ENCODE measurements at places on chromosomes 11 and 22.

- peak; percentile 10 for DNase-seq
These were observed 39.3 kb downstream of the EFCAB6 start for GRCh38 chr22:43772831-43773230.

- no peak for DNase-seq
These were observed 15.4 kb upstream of the MPPED1 start for GRCh38 chr22:43396321-43396933.

DNA sequence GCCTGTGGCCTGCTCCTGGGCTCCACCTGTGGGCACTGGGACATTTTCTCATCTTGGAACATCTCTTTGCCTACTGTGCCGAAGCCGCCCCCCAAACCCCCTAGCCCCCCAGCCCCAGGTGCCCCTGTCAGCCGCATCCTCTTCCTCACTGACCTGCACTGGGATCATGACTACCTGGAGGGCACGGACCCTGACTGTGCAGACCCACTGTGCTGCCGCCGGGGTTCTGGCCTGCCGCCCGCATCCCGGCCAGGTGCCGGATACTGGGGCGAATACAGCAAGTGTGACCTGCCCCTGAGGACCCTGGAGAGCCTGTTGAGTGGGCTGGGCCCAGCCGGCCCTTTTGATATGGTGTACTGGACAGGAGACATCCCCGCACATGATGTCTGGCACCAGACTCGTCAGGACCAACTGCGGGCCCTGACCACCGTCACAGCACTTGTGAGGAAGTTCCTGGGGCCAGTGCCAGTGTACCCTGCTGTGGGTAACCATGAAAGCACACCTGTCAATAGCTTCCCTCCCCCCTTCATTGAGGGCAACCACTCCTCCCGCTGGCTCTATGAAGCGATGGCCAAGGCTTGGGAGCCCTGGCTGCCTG, 1.4 kb downstream of the SMPD1 start:
- no peak for DNase-seq

DNA sequence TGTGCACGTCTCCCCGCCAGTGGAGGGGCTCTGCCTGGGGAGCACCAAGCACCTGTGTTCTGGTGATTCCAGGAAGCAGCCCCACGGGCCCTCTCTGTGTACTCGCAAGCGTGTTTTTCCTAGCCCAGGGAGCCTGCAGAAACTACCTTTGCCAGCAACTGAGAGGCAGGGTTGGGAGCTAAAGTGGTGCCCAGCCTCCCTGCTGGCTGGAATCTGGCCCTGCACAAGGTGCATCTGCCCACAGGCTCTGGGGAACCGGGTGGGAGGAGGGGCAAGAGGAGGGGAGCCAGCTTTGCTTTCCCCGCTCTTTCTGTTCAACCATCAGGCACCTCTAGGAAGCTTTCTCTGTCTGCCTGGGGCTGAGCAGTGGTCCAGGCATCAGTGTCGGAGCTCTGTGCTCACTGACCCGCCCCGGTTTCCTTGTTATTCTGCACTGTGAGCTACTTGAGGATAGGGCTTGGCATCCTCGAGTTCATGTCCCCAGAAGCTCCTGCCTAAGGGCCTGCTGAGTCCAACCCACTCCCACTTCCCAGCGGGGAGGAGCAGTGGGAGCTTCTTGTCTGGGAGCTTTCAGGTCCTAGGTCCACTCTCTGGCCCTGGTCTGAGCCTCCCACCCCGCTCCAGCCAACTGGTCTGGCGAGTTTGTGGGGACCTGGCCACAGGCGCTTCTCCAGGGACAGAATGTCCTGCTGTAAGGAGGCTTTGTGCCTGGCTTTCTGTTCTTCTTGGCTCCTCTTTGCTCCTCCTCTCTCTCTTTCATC, 14.9 kb downstream of the DAGLA start:
- DNase-seq = no peak

DNA sequence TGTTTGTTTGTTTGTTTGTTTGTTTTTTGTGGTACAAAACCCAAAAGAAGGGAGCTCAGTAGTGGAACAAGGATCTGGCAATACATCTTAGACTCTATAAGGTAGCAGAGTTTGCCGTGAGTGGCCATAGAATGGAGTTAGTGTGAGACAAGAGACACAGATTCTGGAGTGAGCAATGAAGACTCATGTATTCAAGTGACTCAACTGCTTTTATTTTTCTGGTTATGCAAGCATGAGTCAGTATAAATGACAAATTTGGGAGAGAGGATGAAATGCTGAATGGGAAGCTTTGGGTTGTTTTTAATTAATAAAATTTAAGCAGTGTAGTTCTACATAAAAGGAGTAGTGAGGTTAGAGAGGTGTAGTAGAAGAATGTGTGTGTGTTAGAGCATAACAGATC, 143.6 kb upstream of the ANO5 start:
- DNase-seq = peak; percentile 20

DNA sequence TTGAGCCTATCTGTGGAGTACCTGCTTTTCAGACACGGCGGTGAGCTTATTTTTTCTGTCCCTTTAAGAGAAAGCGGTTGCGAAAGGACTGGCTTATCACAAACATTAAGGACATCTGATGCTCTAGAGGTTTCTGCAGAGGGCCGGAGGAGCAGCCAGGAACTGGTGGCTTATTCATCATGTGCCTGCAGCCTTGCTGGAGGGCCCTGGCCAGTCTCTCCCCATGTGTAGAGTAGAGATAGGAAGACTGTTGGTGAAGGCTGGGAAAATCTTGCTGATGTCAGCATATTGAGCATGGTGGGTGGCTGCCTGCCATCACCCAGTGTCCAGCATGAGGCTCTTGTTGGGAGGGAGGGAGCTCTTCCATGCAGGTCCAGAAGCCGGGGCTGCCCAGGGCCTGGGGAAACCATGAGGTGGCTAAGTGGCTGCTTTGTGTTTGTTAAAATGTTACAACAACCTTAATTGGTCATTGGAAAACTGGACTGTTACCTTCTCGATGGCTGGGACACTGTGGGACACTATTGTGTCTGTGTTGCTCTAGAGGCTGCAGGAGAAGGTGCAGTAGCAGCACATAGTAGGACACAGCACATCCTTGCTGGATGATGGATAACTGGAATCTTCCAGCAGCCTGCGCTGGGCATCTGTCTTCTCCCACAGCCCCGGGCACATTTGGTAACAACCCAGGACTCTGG, 54.3 kb downstream of the TSPAN18 start:
- no peak for DNase-seq

DNA sequence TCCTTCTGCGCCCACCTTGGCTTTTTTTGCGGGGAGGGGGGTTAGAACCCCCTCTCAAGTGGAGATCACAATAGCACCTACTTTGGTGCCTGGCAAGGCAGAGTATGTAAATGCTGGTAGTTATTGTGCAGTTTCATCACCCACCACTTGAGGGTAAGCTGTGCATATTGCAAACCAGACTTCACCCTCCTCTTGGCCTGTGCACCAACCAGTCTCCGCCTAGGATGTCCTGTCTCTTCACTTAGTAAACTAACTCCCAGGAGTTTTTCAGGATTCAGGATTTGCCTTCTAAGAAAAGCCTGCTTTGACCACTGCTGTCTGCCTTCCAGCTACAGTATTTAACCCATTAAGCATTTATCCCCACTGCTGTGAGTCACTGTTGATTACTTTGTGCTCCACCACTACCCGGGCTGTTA, 2.0 kb upstream of the UBXN1 start:
- peak; percentile 81 for DNase-seq

DNA sequence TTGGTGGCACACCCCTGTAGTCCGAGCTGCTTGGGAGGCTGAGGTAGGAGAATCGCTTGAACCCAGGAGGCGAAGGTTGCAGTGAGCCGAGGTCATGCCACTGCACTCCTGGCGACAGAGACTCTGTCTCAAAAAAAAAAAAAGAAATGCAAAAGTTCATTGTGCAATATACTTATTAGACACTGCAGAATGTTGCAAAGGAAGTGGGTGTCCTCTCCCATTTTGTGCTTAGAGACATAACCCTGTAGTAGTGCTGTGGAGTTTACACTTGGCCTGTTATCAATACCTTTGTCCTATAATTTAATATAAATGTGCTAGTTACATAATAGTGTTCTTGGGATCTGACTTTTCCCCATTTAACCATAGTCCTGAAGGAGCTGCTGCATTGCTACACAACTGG, 9.4 kb downstream of the BCL2L13 start:
- DNase-seq = no peak

GRCh38 chr11:18524248-18524647, 2.5 kb downstream of the TSG101 start:
- DNase-seq = no peak

DNA sequence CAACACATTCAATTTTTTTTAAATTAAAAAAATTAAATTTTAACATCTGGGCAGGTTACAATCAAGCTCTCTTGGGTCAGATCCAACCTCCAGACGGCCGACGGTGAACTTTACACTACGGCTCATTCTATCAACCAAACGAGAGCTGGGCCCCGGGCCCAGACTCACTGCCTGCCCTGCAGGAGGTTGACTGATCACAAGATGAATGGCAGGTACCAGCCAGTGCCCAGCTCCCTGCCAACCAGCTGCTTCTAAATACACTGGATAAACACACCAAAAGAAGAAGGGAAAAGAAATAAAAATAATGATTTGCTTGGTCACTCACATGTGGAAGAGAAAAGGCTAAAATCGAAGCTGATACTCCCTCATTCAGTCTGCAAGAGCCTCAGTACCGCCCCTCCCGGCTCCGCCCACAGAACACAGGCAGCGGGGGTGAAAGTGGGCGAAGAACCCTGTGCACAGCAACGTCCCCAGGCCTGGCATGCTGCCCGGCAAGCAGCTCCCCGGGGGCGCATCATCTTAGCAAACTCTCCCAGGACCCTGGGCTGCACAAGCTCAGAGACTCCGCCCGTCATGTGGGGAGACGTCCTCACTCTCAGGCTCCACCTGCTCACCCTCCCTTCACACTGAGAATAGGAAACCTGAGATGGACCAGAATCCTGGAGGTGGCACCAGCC, 303.4 kb downstream of the SHANK2 start:
- DNase-seq = no peak

- no peak for DNase-seq
These were observed 64.4 kb upstream of the RRM1 start for GRCh38 chr11:4030197-4030596.

DNA sequence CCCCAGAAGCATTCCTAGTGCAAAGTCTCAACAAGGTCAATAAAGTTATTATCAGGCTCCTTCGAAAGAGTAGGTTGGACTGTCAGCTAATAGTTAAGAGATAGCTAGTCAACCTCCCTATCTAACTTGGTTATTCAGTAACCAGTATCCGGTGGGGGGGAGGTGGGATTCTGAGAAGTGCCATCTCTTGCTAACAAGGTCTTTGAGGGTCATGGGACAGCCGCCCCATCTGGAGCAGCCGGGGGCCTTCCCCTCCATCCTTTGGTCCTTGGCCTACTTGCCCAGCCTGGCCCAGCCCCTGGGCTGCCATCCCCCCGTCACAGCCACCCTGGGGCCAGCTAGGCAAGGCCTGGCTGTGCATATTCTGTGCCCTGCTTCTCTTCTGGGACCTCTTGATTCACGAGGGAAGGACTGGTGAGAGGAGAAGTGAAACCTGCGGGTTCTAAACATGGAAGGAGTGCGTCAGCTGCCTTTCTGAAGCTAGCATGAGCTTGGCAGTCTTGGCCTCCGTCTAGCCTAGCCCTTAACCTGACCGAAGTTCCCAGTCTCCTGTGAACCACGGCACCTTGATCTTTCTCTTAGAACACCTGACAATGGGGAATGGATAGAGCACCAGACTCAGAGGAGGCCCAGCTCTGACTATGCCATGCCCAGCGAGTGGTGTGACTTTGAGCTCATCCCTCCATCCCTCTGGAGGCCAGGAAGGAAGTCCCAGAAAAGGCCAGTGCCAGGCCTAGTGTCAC, 9.3 kb downstream of the SLC37A2 start:
- no peak for DNase-seq

DNA sequence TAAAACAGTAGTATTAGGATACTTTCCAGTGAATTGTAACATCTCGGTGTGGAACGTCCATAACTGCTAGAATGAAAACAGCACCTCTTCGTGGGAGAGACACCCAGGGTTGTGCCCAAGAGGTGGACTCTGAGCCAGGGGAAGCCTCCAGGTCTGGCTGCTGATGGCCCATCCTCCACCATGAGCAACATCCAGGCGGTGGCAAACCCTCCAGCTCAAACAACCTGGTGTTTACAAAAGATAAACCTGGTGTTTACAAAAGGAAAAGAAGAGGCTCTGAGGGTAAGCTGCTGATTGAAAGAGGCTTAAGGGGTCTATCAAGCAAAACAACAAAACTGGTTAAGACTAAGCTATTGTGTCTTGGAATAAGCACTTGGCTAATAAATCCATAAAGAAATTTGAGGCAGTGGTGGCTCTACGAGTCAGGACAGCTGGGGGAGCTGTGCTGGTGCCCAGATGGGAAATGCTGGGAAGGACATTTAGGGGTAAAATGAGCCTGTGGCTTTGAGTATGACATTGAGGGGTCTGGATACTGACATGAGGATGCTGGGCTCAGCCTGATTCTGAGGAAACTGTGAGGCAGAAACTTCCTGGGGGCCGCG, 909.0 kb downstream of the BRD1 start:
- no peak for DNase-seq

Data from epithelial cell of esophagus (primary cell).